ENCODE measurements at places on chromosomes 16 and 17. TPM values are rescaled to one million over a fixed set of nuclear protein-coding genes. Genes with fewer than 3 reads are reported as not detected.
A peak's percentile ranks its signal among the peaks of the same experiment; 100 is the strongest.

CDRT4 gene
- polyA plus RNA-seq, result 2.7 TPM

DNA sequence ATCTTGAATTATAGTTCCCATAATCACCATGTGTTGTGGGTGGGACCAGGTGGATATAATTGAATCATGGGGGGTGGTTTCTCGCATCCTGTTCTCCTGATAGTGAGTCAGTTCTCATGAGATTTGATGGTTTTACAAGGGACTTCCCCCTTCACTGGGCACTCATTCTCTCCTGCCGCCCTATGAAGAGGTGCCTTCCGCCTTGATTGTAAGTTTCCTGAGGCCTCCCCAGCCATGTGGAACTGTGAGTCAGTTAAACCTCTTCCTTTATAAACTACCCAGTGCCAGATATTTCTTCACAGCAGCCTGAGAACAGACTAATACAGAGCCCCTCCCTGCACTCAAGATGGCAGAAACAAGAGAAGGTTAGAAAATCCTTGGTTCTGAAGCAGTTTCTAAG, 26.4 kb downstream of the LDAF1 start:
- no peak for DNase-seq

ITGAX gene
- polyA plus RNA-seq, result 1.1 TPM

G6PC1 gene
- polyA plus RNA-seq, result 2.9 TPM

KRT32 gene
- polyA plus RNA-seq, result not detected

- DNase-seq, result no peak
Observed at GRCh38 chr16:24309258-24310142, 53.4 kb downstream of the CACNG3 start.

GRCh38 chr16:67805718-67806427, 487 bp downstream of the RANBP10 start:
- peak; percentile 7 for DNase-seq

GRCh38 chr16:87141402-87141801, 175.8 kb downstream of the C16orf95 start:
- DNase-seq, result no peak

Measured in left renal pelvis (tissue), 4 donors.